ENCODE measurements at places on chromosomes 1 and 21.

- DNase-seq, result peak; percentile 11
These were observed 16.8 kb upstream of the SH3GLB1 start for GRCh38 chr1:86687595-86687994.

DNA sequence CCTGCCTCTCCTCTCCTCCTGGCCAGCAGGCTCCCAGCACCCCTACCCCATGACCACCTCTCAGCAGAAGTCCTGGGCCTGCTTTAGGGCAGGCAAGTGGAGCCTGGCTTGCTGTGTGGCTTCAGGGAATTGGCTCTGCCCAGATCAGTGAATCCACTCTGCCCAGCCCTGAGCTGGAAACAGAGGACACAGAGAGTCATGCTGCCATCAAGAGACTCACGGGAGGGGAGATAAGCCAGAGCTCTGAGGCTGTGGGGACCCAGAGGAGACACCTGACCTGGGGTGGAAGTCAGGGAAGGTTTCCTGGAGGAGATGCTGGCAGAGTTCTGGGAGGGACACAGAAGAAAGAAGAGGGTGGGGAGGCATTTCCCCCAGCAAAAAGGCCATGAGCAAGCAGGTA lies 54.2 kb downstream of the GLIS1 start:
- no peak for DNase-seq

DNA sequence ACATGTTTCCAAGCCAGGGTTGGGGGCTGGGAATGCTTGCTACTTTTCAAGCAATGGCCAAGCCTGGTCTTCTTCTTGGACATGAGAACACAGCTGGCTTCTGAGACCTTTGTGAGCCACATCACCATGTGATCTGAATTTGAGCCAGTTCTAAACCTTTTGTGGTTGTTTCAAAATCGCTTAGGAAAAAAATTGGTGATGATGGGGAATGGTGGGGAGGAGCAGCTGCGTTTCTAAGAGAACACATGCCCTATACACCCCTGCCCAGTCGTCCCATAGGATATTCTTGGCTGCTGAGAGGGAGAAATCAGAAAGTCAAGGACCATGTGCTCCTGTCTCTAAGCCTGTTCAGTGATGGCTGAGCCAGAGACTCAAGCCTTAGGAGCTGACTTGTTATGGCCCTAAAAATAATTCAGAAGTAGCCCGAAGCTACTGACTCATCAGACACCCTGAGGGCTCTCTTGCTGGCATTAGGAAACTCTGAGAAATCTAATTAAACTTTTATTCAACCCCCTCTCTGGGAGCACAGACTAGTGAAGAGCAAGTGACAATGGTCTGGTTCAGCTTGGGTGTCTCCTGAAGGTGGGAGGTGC lies 30.5 kb downstream of the CCDC185 start:
- no peak for DNase-seq

GRCh38 chr1:104648269-104648691 lies 898.6 kb downstream of the AMY1C start:
- DNase-seq, result no peak

- no peak for DNase-seq
These were observed 6.1 kb upstream of the AGO3 start for GRCh38 chr1:35924838-35925237.

GRCh38 chr1:76543495-76543894 lies 323.8 kb upstream of the ST6GALNAC5 start:
- DNase-seq, result no peak

DNA sequence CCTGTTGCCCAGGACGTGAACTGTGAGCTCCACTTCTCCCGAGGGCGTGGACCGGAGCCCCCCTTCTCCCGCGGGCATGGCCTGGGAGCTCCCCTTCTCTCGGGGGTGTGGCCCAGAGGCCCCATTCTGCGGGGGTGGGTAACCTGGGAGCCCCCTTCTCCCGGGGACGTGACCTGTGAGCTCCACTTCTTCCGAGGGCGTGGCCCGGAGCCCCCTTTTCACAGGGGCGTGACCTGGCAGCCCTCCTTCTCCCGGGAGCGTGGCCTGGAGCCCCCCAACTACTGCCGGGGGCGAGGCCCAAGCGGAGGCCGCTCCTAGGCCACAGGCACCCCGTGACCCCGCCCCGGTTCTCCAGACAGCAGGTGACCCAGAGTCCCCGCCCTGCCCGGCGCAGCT lies 320 bp downstream of the C1orf174 start:
- DNase-seq, result no peak

DNA sequence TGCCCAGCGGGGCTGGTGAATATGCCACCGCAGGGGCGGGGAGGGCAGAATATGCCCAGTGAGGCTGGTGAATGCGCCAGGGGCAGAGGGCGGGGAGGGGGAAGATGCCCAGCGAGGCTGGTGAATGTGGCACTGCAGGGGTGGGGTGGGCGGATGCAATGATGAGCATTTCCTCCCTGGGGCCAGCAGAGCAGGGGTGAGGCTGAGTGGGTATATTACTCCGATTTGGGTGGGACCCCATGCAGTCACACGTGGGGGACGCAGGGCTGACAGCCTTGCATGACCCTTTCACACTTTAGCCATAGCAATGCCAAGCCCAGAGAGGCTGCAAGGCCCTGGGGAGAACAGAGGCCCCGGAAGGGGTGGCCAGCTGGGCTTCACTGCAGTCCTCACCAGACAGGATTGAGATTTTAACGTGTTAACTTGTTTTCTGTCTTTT lies 9.3 kb upstream of the SLX9 start:
- DNase-seq, result no peak

DNA sequence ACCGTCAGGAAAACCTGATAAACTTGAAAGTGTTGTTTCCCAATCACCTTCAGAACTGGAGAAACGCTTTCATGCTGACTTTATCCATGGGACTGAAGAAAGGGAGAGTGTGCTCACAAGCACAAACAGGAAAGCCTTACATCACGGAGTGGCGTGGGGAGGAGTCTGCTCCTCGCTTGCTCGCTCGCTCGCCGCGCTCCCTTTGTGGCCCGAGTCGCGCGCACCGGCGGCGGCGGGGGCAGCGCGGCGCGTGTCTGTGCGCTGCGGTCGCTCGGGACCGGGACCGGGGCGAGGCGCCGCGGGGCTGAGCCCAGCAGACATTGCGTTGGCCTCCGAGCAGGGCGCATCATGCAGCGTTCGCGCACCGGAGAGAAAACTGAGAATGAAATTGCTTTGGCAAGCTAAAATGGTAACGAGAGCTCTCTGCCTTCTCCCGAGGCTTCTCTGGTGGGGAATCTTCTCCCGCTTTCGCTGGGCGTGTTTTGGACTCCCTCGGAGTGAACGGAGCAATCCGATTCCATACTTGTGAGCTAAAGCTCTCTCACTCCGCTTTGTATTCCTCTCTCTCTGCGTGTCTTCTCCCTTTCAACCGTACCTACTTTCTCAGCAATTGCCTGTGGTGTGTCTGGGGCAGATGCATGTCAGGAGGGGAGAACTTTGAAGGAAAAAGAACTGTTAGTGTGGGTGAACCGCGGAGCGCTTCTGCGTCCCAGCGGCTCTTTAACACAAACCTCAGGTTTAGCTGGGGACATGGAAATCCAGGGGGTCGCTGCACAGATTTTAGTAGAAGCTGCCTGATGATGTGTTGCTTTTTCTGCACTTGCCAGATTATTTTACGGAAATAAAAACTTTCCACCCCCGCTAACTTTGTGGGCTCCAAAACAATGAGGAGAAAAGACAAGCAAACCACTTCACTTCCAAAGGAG lies at the start of gene RGL1:
TSS of gene RGL1 (plus strand) at position 205 of the 926 bp plus-strand sequence. CDS start at position 383, 178 bp downstream.
- DNase-seq, result peak; percentile 86

- DNase-seq, result no peak
These were observed 78.9 kb upstream of the RAB4A start for GRCh38 chr1:229192031-229192430.

- DNase-seq, result no peak
These were observed 100.4 kb upstream of the BRINP3 start for GRCh38 chr1:190578017-190578416.

DNA sequence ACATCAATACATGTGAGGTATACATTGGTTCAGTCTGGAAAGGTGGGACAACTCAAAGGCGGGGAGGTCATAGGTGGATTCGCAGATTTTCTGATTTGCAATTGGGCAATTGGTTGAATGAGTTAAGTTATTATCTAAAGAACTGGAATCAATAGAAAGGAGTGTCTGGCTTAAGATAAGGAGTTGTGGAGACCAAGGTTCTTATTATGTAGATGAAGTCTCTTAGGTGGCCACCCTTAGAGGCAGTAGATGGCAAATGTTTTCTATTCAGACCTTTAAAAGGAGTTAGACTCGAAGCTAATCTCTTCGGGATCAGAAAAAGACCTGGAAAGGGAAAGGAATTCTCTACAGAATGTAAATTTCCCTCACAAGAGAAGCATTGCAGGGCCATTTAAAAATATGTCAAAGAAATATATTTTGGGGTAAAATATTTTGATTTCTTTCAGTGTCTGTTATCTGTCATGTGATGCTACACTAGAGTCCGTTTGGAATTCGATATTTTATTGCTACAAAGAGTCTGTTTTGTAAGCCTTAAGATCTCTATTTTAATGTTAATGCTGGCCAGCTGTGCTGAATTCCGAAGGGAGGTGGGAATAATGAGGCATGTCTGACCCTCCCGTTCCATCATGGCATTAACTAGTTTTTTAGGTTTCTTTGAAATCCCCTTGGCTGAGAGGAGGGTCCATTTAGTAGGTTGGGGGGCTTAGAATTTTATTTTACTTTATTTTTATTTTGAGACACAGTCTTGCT lies 265.1 kb downstream of the PTPRU start:
- DNase-seq, result no peak

- no peak for DNase-seq
These were observed 3.1 kb downstream of the KCNA10 start for GRCh38 chr1:110515891-110516290.

DNA sequence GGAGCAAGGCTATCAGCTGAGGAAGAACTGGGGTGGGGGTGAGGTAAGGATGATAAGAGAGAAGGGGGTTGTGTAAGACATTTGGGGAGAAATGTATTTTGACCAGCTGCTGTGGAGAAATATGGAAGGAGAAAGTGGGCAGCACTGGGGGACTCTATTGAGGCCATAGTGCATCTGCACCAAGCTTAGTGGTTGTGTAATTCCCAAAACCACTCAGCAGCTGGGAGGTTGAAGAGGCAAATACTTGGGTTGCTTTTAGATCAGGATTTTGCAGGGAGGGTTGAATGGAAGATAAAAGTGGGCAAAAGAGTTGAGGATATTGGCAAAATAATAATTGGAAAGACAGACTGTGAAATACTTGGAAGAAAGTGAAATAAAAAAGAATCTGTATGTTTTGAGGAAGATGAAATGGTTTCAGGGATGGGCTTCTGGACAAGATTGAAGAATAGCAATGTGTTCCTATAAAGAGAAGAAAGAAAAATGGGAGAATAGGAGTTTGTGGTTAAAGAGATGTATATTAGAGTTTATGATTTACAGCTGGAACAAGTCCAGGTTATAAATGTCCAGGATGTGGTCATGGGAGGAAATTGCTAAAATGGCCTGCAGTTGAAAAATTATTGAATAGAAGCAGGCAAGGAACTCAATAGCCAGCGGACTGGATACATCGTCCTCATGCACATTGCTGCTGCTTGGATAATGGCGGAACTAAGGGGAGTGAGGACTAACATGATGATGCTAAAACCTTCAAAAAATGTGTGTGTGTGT lies 162.7 kb downstream of the DNM3 start:
- DNase-seq, result no peak

GRCh38 chr1:192256674-192257334 lies 60.0 kb upstream of the RGS21 start:
- DNase-seq, result no peak

DNA sequence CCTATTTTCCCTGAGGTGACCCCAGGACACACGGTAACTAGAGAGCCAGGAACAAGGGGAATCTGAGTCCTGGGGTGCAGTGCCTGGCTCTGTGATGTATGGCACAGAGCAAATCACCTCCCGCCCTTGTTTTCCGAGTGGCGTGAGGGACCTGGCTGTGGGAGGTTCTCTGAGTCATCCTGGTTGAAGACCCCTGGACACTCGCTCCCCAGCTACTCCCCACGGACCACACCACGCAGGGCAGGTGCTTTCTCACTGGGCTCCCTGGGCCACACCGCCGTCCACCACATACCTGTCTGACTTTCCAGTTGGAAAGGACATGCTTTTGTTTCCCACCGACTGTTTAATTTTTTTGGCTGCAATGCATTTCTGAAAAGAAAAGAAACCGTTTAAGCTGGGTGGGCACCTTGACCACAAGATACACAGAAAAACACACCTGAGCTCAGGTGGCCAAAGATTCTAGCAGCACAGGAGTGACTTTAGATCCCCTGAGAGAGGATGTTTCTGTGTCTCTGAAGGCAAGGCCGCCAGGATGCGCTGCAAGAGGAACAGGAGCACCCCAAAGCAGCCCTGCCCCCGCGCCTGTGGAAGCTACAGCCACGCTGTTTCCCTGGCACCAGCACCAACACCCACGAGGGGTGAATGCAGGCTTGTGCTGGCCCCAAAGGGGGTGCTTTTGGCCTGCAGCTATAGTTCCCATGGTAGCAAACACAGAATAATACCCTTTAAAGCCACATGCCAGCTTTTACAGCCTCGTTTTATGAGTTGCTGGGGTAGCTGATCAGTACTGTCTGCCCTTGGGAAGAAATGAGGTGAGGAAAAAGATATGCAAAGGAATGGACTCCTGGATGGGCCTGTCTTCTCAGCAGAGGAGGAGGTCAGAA lies 8.1 kb upstream of the SRM start:
- DNase-seq, result no peak

DNA sequence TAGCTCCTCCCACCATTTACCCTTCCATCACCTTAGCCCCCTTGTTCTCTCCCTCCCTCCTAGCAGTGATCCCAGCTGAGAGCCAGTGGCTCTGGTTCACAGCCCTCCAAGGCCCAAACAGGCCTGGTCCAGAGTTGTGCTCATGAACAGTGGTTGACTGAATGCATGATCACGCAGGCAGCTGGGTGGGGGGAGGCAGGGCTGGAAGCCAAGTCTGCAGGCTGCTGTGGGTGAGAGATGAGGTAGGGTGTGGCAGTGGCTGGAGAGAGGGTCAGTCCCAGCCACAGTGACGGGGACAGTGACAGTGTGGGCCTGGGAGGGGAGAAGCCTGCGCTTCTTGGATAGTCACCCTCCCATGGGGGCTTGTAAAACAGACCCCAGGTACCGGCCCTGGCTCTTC lies 22.2 kb downstream of the EPHA8 start:
- DNase-seq, result no peak

DNA sequence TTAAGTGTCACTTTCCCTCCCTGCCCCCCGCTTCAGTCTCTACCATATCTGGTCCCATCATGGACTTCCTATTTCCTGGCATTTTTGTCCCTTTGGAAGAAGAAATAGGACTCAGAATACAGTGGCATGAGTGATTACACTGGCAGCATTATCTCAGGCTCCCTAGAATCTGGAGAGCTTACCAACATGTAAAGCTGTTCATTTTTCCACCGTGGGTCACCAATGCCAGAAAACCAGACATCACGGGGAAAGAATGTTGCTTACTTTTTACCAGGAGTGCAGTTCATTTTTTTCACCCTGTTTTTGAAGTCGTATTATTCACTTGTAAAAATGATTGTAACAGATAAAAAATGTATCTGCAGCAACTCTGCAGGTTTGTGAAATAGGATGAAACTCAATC lies 44.8 kb downstream of the BACH1 start:
- DNase-seq, result no peak

- no peak for DNase-seq
These were observed 75.0 kb downstream of the C4BPA start for GRCh38 chr1:207179036-207179435.
